ENCODE measurements at places on chromosomes 3 and 15. TPM values are rescaled to one million over a fixed set of nuclear protein-coding genes. Genes with fewer than 3 reads are reported as not detected.

SELENOK gene
- 66.2 TPM for polyA plus RNA-seq

SLC22A13 gene
- 4.8 TPM for polyA plus RNA-seq

DNA sequence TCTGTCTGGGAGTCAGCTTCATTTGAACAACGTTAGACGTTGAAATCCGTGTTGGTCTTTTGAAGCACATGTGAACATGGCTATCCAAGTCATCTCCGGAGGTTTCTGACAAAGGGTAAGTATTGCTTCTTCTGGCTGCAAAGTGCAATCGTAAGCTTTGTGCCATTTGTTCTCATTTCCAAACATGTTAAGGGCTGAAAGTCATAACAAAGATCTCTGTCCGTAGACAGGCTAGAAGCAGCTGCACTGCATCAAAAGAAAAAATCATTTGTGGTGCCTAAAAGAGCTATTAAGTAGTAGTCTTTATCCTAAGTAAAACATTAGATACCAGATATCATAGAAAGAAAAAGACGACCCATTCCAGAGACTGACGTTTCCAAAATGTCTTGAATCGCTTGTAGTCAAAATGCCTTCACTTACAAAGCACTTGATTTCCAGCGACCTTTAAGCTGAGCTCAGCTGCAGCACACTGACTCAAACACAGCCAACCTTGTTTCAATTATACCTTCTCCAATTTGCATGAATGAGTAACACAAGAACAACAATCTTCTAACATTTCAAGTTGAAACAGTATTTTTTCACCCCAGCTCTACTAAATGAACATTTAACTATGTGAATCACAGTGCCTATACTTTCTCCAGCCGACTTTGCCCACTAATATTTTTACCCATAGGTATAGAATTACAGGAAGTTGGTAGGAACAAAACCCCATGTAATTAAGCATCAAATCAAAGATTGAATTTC, 76.6 kb downstream of the NEDD4 start:
- DNase-seq: no peak

SOX2 gene
- polyA plus RNA-seq: 0.53 TPM

DNA sequence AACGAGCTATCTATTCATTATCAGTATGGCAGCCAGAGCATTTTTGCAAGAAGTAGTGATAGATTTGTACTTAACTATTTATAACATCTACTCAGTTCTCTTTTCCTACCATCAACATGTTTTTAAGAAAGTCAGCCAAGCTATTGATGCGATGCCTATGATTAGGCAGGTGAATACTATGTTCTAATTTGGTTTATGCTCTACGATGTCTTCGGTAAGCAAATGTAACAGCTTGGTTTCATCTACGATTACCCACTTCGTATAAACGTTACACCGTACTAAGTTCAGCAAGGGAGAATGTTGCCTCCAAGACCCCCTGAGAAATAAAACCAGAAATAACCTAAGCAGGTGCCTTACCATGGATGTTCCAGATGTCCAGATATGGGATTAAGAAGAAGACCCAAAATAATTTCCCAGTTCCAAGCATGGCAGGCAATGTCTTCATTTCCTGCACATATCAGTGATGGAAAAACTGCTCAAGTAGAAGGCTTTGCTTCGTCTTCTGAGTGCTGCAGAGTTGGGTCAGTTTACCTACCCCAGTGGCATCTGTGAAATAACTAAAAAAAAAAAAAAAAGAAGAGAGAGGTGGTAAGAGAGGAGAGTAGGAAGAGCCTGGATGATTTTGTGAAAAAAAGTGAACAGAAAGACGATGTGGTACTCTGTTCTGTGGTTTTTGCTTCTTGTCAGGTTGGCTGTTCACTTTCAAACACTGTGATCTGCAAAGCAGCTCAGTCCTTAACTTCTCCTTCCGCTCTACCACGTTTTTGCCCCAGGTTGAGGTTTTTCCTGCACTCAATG, at the start of gene BTLA:
Gene BTLA (minus strand): TSS at position 559 of the 798 bp plus-strand sequence. CDS start 114 bp downstream, at position 445.
- DNase-seq: no peak

DNA sequence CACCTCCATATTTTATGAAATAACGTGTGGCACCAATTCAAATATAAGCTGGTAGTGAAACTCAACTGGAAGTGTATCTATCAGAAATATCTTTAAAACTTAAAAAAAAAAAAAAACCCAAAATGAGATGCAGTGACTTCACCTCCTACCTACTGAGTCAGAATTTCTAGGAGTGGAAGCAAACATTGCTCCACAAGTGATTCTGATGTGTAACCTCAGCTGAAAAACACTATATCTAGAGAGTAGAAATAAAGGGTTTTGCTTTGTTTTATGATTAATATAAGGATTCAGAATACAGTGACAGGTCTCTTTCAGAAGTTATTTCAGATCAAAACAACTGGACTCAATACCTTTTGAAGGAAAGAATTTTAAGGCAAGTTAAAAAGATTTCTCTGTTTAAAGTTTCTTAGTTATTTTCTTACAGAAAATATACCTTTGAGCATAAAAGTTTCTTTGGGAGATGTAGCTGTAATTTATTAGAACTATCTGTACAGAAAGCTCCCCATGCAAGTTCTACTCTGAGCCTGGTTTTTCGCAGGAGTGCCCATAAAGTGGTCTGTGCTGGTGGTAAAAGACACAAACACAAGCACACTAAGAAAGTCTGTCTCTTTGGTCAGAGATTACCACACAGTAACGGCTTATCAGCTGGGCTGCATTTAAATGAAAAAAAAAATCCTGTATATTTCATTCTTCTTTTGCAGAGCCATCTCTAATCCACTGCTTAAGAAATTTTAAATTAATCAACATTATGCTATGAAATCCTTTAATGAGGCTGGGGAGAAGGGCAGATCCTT, 59.9 kb upstream of the PPIB start:
- DNase-seq: no peak

- DNase-seq: no peak
Measured at GRCh38 chr15:57943171-57943570, 122.3 kb downstream of the ALDH1A2 start.

GRCh38 chr3:11542551-11542950, 101.2 kb downstream of the VGLL4 start:
- DNase-seq: no peak

- no peak for DNase-seq
Measured at GRCh38 chr3:163832547-163832946, 1245.7 kb downstream of the SI start.

GABPB1 gene
- 29.9 TPM for polyA plus RNA-seq

- no peak for DNase-seq
Measured at GRCh38 chr3:72475258-72476138, 372.7 kb downstream of the SHQ1 start.

DNA sequence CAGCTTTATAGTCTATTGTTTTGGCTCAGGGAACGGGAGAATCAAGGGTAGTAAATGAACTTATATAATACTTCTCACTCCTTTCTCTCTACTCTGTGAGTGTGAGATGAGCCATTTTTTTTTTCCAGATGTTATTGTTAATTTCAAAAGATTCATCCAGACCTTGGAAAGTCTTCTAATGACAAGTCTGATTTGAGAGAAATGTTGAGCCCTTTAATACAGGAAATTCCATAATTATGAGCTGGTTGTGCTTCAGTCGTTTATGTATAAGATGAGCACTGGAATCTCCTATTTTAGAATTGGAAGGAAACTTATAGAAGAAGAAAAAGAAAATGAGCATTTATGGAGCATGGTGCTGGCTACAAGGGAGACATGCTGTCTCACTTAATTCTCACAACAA, 92.0 kb downstream of the FBN1 start:
- no peak for DNase-seq

CDHR4 gene
- not detected for polyA plus RNA-seq

- no peak for DNase-seq
Measured at GRCh38 chr3:41888368-41889076, 73.4 kb downstream of the ULK4 start.

ACAN gene
- 2.7 TPM for polyA plus RNA-seq

Data from renal pelvis (tissue), 12 donors.